ENCODE measurements at places on chromosomes 12 and 14. TPM values are rescaled to one million over a fixed set of nuclear protein-coding genes. Genes with fewer than 3 reads are reported as not detected.

Gene RHEBL1
- 16.0 TPM for total RNA-seq

- H3K4me1 ChIP-seq: peaks cover 2% of the 10 kb centered on the region
- H3K4me3 ChIP-seq: no peak overlapping the region
- no peak overlapping the region for H3K27ac ChIP-seq
- no peak for DNase-seq
Measured at GRCh38 chr14:31357279-31357678, 63.1 kb downstream of the HEATR5A start.

GRCh38 chr14:72577521-72577920 is 316.4 kb downstream of the DPF3 start:
- no peaks in the 10 kb centered on the region for H3K36me3 ChIP-seq
- no peak overlapping the region for H3K27ac ChIP-seq
- peaks cover 5% of the 10 kb centered on the region for H3K4me1 ChIP-seq
- no peak overlapping the region for H3K4me3 ChIP-seq
- peaks cover 77% of the 10 kb centered on the region for H3K27me3 ChIP-seq

DNA sequence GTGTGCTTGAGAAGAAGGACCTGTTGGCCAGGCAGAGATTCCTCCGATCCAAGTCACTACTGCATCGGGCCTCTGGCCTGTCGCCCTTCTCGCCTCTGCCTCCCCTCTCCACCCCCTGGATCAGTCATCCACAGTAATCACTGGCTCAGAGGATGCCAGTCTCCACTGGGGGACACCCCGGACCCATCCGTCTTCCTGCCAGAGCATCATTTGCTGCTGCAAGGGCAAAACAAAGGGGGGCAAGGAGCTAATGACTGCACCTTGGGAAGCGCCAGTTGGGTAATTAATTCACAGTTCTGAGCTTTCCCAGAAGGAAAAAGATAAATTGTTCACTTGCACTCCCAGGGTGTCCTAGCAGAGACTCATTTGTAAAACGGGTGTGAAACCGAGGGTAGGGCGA is 215.4 kb downstream of the GLT1D1 start:
- no peaks in the 10 kb centered on the region for H3K27me3 ChIP-seq
- H3K4me1 ChIP-seq: no peaks in the 10 kb centered on the region
- H3K36me3 ChIP-seq: no peaks in the 10 kb centered on the region
- H3K4me3 ChIP-seq: no peak overlapping the region

Measured in activated T-helper 2 cell treated with anti-CD3 and anti-CD28 coated beads, Interferon-gamma antibody, Interleukin-2, Interleukin-4, amounts not matched to agents 10 μg/mL and 5 μg/mL and 100 μg/mL, durations not matched to agents 14 hours and 24 hours and 36 hours (primary cell).